ENCODE measurements at places on chromosomes 4 and X. TPM values are rescaled to one million over a fixed set of nuclear protein-coding genes. Genes with fewer than 3 reads are reported as not detected.

DNA sequence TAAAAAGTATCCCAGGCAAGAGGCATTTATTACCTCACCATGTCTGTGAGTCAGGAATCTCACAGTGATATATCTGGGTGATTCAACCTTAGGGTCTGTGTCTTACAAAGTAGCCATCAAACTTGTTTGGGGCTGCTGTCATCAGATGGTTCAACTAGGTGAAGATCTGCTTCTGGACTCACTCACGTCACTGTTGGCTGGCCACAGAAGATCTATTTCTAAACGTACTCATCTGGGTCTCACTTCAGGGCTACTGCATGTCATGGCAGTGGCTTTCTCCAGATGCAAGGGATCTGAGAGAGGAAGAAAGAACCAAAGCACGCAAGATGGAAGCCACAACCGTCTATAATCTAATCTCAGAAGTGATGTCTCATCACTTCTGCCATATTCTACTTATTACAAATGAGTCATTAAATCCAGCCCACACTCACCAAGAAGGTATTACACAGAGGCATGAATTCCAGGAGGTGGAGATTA lies 267.8 kb upstream of the ANKRD50 start:
- DNase-seq, result no peak

DNA sequence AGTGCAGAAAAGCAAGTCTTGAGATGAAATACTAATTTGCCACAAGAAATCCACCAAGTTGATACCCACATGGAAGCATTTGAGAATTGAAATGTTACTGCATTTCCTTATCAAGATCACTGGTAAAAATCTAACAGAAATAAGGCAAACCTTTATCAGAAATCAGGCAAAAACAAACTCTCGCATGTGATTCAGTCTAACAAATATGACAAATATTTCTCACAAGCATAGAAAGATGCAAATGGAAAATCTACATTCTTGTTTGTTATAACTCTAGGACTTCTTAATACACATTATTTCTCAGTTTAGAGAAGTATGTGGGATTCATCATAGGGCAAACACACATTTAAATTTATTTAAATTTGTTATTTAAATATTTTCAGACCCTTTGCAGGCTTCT lies 52.9 kb downstream of the TXK start:
- DNase-seq, result no peak

- DNase-seq, result no peak
Measured at GRCh38 chr4:111546881-111547280, 598.4 kb upstream of the FAM241A start.

The TNIP2 gene
- total RNA-seq, result 36.2 TPM

The GAB3 gene
- total RNA-seq, result 1.2 TPM

The ZNF711 gene
- 15.5 TPM for total RNA-seq
